Stimulated activated CD8-positive, alpha-beta memory T cell treated with anti-CD3 and anti-CD28 coated beads, Interleukin-15, amount 100 ng/mL, for 24 hours (primary cell): ENCODE measurements at places on chromosomes 12 and 14.

GRCh38 chr14:44352201-44352600 is 154.9 kb downstream of the FSCB start:
- DNase-seq = no peak

- DNase-seq = no peak
These were observed 16.3 kb downstream of the CAPZA3 start for GRCh38 chr12:18754124-18754707.

- DNase-seq = no peak
These were observed 176.6 kb downstream of the KTN1 start for GRCh38 chr14:55756557-55756956.

- DNase-seq = no peak
These were observed 115.6 kb downstream of the DIP2B start for GRCh38 chr12:50620109-50620977.

GRCh38 chr12:80226576-80226975 is 127.2 kb downstream of the OTOGL start:
- DNase-seq = no peak

DNA sequence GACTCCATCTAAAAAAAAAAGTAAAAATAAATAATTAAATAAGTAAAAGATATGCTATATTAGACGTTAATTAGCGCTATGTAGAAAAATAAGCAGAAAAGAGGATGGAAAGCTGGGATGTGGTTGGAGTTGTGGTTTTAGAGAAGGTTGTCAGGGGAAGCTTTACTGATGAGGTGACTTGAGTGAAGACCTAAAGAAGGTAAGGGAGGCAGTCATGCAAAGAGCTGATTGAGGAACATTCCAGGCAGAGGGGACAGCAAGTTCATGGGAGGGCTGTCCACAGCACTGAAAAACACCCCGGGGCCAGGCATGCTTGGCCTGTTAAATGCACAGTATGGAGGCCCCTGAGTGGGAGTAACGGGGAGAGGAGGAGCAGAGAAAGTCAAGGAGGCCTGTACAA is 15.7 kb downstream of the SMAGP start:
- DNase-seq = no peak

DNA sequence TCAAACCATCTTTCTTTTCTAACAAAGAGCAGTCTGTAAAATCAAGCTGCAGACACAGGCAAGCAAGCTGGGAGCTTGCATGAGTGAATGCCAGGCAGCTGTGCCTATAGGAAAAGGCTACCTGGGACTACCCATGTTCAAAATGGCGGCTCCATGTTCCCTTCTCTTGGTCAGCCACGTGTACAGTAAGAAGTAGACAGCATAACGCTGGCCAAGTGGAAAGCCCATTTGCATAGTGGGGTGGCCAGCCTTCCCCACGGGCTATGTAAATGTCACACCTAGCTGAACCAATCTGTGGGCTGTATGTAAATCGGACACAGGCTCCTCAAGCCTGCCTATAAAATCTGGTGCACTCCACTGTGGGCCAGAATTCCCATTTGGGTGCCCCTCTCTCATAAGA is 117.1 kb downstream of the SYT10 start:
- DNase-seq = no peak

DNA sequence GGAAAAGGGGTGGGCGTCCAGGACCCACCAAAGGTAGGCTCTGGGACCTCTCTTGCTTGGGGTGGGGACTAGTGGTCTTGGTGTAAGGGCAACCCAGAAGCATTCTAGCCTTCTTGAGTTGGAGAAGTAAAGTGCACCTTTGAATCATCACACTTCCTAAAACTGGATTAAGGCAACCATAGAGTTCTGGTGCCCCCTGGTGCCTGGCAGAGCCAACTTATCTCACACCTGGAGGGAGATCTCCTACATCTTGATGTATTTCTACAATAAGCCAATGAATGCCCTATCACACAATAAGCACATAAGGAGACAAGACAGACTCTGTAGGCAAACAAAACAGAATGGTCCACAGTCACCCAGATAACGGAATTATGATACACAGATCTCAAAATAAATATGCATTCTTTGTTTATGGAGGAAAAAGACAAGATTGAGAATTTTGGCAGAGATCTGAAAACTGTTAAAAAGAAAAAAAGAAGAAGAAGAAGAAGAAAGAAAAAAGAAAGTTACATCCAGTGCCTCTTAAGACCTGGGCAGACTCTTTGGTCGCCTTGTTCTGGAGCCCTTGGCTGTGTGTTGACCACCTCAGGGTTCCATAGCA is 95.9 kb upstream of the PPP2R5C start:
- no peak for DNase-seq

GRCh38 chr12:94421868-94422740 is 37.6 kb downstream of the CEP83 start:
- no peak for DNase-seq

DNA sequence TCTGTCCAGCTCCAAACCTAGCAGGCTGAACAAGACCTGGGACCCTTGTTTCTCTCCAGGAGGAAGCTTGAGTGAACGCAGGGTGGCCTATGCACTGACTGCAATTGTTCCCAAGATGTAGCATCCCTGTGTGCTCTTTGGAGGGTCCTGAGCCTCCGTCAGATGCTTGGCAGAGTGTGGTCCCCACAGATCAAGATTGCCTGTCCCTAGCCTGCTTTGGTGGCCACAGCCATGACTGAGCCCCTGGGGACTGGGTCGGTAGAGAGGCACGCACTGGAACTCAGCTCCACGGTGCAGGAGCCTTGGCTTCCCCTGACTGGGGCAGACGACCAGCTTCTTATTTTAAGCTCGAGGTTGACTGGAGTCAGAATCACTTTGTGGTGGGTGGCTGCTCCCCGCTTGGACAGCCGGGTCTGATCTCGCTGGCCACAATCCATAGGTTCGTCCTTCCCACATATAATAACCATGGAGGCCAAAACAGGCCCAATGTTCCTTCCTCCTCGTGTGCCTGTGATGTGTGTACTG is 97.8 kb downstream of the LGMN start:
- DNase-seq = no peak

DNA sequence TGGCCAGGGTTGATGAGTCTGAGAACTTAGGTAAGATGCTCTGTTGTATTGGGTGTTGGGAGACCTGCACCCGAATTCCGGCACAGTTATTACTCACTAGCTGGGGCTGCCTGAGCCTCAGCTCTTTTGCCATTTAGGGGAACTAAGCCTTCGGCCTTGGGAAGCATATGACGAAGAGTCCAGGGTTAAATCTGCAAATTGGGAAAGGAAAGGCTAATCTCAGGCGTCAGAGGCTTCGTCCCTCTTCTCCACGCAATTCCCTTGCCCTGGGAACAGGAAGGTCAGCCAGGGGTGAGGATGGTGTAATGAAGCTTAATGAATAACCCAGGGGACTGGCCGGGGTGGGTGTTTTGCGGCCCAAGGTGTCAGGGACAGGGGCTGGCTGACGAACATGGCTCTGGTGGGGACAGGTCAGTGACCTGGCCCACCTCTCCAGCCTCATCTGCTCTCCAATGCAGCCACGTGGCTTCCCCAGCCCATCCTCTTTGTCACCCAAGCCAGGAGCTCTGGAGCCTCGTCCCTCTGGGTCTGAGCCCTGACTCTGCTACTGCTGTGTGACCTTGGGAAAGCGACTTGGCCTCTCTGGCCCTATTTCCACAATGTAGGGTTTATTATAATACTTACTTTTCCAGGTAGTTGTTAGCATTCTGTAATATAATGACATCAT is 3.8 kb upstream of the SDSL start:
- no peak for DNase-seq

- DNase-seq = no peak
These were observed 22.9 kb downstream of the SPTLC2 start for GRCh38 chr14:77593501-77593961.

- DNase-seq = no peak
These were observed 657 bp downstream of the CBLN3 start for GRCh38 chr14:24428628-24429394.

DNA sequence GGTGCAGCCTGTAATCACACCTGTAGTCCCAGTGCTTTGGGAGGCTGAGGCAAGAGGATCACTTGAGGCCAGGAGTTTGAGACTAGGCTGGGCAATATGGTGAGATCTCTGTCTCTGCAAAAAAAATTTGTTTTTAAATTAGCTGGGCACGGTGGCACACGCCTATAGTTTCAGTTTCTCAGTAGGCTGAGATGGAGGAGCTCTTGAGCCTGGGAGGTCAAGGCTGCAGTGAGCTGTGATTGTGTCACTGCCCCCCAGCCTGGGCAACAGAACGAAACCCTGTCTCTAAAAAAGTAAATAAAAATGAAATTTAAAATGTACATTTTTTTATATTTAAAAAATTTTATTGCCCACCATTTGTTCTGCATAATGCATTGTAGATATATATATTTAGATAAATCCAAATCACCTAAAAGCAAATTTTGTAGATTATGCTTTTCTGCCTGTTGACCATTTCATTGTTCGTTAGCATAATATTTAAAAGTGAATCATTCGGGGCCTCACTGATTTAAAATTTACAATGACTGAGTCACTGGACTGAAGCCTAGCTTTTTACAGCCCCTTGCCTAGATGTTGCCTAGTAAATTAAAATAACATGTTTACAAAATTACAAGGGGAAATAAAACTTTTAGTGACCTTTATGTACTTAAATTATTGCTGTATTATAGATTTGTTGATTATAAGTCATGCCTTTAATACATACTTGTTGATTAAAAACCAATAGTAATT is 87.9 kb downstream of the USP15 start:
- DNase-seq = no peak

GRCh38 chr14:101920271-101920670 is 44.1 kb upstream of the DYNC1H1 start:
- no peak for DNase-seq

GRCh38 chr14:80494769-80495168 is 283.5 kb upstream of the DIO2 start:
- no peak for DNase-seq

GRCh38 chr14:52987514-52987913 is 36.7 kb upstream of the FERMT2 start:
- no peak for DNase-seq

DNA sequence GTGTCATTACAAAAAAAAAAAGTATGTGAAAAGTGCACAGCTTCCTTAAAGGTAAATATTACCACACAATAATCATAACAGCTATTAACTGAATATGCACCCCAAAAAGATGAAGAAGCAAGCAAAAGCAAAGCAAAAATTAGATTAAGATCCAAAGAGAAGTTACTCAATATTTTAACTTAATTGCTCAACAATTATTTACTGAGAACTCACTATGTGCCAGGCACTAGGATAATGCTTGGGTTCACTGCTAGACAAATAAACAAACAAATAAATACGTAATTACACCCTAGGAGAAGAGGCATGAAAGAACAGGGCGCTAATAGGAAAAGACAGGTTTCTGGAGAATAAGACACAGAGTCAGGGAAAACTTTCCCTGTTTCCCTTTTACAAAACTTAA is 33.4 kb downstream of the PPP1R12A start:
- DNase-seq = no peak

- DNase-seq = no peak
These were observed 49.5 kb upstream of the KCNC2 start for GRCh38 chr12:75259143-75259542.

DNA sequence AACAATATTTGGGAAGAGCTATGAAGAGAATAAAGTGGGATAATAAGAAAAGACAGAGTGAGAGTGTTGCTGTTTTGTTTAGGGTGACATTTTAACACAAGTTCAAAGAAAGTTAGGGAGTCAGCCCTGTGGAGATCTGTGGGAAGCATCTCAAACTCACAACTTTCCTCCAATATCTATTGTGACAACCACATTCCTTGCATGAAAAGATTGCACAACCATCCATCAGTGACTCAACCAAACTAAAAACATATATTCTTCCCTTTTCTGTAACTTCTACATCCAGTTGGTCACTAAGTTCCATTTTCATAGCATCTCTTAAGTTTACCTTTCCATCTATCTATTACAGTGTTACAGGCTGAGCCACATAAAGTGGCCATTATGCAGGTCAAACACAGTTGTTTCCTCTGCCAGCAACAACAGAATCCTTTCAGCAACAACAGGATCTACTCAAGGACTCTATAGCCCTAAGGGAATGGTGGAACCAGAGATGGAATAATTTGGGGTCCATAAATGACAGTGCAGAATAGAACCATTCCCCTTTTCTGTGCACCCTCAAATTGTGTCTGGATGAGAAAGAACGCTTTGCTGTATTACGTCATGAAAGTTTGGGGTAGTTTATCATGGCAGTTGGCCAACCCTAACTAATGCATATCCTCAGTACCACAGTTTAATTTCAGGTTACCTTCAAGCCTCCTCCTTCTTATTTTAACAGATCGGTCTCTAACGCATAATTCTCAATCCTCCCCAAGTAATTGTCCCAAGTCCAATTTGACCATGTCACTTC is 118.8 kb downstream of the ST8SIA1 start:
- DNase-seq = no peak

GRCh38 chr12:79046021-79046420 is 181.4 kb downstream of the SYT1 start:
- DNase-seq = no peak

DNA sequence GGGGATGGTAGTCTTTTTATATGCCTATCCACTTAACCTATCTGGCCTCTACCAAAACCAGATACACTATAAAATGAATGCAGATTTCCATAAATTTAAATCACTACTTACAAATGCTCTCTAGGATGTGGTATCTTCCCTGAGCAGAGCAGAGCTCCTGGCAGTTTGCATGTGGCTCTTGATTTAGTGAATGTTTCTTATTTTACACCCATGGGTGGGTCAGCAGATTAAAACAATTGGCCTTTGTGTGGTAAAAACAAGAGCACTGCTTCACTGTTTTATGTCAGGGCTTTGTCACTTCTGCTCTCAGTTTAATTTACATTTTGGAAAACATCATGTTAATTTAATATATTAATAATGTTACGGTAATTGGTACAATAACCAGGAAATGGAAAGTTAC is 5.5 kb downstream of the TAS2R19 start:
- DNase-seq = no peak

DNA sequence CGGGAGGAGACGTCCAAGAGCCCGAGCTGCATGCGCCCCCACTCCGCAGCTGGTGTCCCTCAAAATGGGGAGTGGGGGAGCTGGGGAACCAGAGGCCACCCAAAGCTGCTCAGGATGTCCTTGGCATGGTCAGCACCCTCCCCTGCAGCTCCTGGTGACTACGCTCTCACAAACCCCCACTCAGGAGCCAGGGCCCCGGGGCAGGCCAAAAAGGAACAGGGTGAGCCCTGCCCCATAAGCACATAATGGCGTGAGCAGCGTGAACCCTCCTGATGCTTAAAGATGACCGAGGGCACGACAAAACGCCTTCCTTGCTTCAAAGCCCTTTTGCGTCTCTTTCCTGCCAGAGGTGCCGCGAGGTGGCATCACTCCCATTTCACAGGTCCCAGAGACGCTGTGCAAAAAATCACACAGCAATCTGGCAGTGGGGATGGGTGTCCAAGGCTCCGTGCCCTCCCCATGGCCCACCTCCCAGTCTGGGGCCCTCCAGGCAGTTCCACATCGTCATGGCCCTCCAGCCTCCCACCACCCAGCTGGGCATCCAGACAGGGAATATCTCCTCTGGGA is 13.5 kb downstream of the NCOR2 start:
- no peak for DNase-seq

GRCh38 chr12:29039013-29039412 is 110.1 kb upstream of the FAR2 start:
- no peak for DNase-seq
